ENCODE measurements at places on chromosomes 6 and 20.
A peak's percentile ranks its signal among the peaks of the same experiment; 100 is the strongest.

- no peak for DNase-seq
Measured at GRCh38 chr6:89637960-89638319, 607 bp downstream of the LYRM2 start.

DNA sequence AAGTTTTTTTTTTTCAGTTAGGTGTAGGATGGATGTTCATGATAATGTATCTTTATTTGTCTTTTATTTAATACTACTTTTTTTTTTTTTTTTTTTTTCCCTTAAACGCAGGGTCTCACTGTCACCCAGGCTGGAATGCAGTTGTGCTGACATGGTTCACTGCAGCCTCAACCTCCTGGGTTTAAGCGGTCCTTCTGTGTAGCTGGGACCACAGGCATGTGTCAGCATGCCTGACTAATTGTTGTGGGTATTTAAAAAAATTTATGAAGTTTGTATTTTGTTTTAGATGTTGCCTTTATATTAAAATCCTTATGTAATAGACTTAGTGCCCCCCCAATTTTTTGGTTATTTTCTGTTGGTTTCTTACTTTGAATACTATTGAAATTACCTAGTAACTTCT lies 42.6 kb downstream of the NCOA3 start:
- DNase-seq: peak; percentile 41

GRCh38 chr20:49149281-49150045 lies 38.7 kb downstream of the STAU1 start:
- no peak for DNase-seq

DNA sequence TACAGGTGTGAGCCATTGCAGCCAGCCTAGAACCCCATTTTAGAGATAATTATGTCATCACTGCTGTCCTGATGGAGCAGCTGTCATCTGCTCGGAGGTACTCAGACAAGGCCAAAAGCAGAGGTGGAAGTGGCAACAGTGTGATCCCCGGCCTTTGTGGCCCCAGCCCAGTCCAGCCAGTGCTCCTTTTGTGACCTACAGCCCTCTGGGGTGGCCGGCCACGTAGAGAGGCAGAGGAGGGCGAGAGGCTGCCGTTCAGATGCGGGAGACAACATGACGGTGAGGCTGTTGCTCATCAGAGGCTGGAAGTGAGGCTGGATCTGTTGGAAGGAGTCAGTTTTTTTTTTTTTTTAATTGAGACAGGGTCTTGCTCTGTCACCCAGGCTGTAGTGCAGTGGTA lies 32.8 kb downstream of the EFCAB8 start:
- no peak for DNase-seq

GRCh38 chr6:169640983-169641382 lies 60.8 kb downstream of the WDR27 start:
- no peak for DNase-seq

DNA sequence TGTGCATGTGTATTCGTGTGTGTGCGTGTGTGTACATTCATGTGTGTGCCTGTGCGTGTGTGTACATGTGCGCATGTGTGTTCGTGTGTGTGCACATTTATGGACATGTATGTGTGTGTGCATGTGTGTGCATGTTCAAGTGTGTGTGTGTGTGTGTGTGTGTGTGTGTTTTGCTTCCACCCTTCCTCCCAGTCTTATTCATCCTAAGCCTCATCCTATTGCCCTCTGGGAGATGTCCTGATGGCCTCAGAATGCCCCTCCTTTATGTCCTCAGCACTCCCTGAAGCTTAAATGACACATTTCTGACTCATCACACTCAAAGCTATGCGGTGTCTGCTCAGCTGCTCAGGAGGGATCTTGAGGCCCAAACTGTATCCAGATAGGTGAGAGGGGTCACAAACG lies 76.6 kb upstream of the CCDC167 start:
- DNase-seq: peak; percentile 70

- peak; percentile 46 for DNase-seq
Measured at GRCh38 chr6:124870611-124871459, 91.4 kb upstream of the RNF217 start.

- no peak for DNase-seq
Measured at GRCh38 chr6:127902933-127903332, 2.1 kb upstream of the THEMIS start.

All from mesenchymal stem cell (in vitro differentiated cells and primary cell).